Hippocampal formation (tissue), 2 donors: ENCODE measurements at places on chromosomes 4 and X.

- no peak for DNase-seq
Observed at GRCh38 chr4:92516450-92516849, 212.7 kb downstream of the GRID2 start.

DNA sequence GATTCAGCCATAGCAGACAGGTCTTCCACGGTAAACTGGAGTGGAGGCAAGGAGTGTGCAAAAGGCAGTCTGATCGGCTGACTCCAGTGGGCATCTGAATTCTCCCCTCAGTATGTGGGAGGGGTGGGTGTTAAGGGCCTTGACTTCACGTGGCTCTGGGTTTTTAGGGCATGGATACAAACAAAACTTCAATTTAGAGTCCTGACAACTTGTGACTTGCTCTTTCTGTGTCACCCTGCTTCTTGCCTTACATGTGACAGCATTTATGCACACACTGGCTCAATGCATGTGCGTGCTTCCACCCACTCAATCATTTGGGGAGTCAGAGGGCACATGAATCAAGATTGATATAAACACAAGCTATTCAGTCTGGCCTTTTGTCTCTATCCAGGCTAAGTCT is 17.5 kb downstream of the PLP1 start:
- no peak for DNase-seq

DNA sequence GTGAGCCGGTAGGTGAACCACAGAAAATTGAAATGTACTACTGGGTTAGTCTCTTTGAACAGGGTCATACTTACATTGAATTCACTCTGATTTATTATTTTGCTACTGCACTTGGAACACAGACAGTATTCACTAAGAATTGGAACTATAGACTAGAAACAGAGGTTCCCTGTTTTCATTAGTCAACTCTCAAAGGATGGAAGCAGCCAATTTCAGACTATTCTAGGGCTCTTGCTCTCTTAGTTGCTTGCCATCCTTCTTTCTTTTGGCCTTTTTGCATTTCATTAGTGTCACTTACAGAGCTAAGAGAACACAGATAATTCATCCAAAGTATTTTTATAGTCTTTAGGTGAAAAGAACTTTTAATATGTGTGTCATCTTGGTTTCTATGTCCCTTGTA is 52.6 kb downstream of the SHROOM3 start:
- DNase-seq = no peak

DNA sequence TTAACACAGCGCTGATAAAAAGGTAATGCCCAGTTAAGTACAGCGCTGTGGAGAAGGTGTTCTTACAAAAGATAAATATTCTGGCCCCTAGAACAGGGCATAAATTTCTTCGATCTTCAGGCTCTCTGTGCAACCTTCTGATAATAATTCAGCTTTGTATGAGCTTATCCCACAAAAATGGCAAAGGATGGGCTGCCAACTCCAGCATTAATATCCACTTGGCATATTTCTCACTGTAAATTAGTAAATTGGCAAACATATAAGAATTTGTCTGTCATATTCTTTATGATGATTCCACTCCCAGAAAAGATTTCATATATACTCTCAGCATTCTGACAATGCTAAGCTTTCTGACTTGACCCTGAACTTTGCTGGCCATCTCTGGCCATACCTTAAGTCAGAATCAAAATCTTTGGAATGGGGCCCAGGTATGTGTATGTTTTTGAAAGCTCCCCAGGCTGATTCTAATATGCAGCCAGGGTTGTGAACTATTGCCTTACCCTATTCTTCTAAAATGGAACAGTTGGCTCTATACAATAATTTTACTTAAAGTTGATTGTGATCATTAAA is 134.8 kb downstream of the FRYL start:
- no peak for DNase-seq

DNA sequence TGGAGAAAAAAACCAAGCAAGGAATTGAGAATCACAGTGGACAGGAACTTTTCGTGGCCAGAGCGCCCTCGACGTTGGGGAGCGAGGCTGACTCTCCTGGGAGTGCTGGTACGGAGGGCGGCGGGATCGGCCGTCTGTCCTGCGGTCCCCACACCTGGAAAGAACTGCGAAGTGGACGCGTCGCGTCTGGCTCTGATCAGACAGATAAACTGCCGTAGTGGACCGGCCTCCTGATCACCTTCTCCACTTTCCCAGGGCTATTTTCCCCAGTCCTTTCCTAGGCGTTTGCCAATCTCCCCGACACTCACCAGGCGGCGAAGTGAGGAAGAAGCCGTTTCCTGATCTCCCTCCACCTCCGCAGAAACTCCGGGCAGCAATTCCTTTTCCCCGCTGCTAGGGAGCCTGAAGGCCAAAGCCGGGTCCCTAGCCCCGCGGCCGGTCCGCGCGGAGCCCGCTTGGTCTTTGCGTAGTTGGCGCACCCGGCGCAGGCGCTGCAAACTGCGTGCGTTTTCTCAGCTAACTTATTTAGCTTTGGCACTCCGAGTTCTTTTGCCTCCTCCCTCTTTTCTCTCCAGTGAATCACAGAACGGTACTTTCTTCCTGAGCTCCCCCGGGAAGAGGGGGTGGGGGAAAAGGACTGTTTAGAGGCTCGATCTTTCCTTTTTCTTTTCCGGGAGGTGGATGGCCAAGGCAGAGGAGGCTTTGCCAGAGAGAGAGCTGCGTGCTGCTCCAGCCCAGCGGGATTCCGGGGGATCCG is at the start of gene ARSJ:
TSS of gene ARSJ (minus strand) at position 500 of the 757 bp plus-strand sequence. CDS start 813 bp downstream, outside the sequence.
- DNase-seq = peak; percentile 34

DNA sequence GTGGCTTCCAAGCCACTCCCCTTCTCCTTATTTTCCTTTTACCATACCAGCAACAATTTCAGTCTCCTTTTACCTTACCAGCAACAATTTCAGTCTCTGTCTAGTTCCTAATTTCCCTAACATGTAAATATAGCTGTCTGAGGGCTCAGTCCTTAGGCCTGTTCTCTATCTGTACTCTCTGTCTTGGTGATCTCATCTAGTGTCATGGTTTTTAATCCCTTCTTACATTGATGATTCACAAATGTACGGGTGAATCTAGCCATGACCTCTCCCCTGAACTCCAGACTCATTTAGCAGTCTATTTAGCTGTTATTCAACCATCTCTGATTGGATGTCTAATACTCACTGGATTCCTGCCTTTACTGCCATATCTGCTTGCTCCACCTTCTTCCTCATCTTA is 7.2 kb downstream of the IL15 start:
- no peak for DNase-seq

DNA sequence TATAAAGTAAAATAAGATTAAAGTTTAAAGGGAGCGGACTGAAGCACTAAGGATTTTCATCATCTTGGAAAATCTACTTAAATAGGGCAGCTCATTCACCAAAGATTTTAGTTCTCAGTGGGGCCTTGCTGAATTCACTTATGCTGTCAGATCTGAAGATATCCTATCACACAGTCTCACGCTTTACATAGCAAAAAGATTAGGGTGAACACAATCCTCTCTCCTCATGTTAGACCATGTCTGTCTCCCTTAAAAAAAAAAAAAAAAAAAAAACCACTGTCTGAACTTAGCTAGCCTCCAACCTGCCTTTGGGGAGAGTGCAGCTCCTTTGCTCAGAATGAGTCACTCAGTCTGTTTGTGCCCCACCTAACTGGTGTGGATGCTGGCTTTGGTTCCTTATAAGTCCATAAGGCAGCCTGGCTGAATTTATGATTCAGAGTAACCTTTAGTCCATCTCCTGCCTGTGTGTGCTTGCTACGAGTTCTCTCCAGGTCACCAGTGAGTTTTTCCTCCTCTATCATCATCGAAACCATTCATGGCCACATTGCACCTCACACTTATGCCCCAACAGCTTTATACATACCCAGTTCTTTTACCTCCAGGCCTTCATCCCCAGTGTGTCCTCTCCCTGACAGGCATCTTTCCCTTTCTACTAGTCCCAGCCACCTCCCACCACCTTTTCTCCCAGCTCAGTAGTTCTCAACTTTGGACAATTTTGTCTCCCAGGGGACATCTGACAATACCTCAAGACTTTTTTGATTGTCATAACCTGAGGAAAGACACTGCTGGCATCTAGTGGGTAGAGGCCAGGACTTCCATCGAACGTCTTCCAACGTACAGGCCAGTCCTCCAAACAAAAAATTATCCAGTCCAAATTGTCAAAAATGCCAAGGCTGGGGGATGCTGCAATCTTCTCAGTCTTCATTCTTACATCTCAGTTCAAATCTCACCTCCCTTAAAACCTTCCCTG is 220.7 kb upstream of the EMCN start:
- DNase-seq = no peak

DNA sequence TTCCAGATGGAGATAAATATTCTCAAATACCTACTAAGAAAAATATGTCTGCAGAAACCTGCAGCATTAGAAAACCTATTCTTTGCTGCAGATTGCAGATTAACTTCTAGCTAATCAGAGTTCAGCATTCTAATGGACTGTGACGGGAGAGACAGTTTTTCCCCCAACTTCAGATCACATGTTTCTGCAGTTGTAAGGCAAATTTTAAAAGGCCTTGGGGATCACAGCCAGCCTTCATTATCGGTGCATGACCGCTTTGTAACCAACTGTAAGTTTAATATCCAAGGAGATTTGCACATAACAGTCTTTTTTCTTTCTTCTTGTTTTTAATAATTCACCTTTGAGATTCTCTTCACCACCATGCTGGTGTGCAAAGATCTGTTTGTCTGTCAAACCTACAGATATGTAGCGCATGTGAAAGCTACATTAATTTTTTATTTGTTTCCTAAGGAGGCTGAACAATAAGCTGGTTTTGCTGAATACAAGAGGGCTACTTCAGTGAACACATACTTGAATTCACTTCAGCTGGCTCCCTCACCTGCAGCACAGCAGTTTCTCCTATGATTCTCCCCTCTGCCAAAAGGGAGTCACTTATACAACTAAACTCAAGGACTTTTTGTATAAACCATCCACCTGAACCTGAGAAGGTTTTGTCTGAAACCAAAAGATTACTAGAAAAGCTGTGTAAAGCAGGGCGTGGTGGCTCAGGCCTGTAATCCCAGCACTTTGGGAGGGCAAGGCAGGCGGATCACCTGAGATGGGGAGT is 488.5 kb downstream of the RPA4 start:
- no peak for DNase-seq

DNA sequence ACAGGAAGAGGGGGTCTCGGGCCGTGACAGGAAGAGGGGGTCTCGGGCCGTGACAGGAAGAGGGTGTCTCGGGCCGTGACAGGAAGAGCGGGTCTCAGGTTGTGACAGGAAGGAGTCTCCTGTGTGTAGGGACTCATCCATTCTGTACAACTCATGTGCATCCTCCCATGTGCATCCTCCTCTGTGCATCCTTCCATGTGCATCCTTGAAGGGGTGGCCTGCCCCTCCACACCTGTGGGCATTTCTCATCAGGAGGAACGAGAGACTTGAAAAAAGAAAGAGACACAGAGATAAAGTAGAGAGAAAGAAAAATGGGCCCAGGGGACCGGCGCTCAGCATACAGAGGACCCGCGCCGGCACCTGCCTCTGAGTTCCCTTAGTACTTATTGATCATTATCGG is 30.2 kb upstream of the PLCXD1 start:
- DNase-seq = no peak

DNA sequence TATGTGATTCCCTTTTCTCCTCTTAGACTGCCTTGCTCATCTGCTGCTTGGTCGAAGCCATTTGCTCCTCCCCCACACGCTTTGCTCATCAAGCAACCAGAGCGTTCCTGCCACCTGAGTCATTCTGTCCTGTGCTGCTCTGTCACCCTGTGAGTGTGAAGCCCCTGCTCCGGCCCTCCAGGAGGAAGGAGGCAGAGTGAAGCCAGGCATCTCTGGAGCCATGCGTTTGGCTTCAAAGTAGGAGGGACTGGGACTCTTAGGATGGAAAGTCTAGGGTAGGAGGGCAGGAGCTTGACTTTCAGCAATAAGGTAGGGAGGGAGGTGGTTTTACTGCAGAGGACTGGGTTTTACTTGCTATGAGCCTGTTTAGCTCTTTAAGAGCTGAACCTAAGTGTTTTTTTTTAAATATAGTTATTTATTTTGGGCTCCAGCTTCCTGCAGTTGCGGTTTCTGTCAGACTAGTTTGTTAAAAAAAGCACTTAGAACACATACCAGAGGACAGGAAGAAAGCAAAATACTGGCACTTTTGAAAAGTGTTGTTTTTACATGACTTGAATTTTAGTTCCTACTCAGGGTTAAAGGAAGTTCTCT is 63.6 kb downstream of the SPINK2 start:
- DNase-seq = no peak

DNA sequence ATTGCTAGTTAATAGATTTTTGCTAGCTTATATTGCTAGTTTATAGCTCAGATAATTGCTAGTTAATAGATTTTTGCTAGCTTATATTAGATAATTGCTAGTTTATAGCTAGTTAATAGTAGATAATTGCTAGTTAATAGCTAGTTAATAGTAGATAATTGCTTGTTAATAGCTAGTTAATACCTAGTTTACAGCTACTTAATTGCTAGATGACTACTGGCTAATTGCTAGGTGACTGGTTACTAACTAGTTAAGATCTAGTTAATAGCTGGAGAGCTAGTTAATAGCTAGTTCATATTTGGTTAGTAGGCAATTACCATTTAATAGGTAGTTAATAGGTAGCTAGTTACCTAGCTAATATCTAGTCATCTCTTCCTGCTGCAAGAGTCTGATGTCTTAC is 633.8 kb upstream of the CT83 start:
- DNase-seq = no peak

- DNase-seq = no peak
Observed at GRCh38 chr4:165403637-165404036, 24.8 kb downstream of the CPE start.

- no peak for DNase-seq
Observed at GRCh38 chr4:95660719-95661118, 111.9 kb upstream of the UNC5C start.

- no peak for DNase-seq
Observed at GRCh38 chr4:10108818-10109783, 7.5 kb downstream of the WDR1 start.

DNA sequence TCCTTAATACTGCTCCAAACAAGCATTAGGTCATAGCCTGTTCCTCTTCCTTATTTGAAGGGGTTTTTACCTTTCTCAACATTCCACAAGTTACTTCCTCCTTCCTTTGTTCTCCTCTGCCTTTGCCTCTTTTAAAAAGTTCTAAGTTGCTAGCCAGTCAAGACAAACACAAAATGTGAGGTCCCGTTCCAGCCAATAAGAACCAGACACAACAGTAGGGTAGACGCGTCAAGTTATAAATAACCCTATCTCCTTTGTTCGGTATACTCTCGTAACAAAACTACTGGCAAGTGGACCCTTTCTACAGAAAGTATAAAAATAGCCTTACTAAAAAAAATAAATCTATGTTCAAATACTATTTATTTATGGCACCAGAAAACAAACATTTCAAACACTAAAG is 6.3 kb upstream of the ACE2 start:
- no peak for DNase-seq

DNA sequence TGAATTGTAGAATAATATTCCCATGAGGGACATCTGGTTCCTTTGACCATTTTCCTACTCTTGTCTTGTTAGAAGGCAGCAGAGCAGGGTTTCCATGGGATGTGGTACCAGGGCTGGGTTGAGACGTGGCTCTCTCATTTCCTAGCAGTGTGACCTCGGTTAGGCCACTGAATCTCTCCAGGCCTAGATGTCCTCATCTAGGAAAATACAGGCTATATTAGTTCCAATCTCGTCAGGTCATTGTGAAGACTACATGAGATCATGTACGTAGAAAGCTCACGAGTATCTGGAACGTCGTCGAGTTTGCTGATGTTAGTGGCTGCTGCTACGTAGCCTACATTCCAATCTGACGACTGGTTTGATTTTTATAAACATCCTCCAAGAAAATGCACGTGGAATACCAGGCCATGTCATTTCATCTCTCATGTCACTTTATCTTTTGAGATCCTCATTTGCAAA is 278.2 kb upstream of the GATB start:
- no peak for DNase-seq
